Urinary bladder (tissue), 4 donors: ENCODE measurements at places on chromosomes 5 and 9. TPM values are rescaled to one million over a fixed set of nuclear protein-coding genes. Genes with fewer than 3 reads are reported as not detected.

DNA sequence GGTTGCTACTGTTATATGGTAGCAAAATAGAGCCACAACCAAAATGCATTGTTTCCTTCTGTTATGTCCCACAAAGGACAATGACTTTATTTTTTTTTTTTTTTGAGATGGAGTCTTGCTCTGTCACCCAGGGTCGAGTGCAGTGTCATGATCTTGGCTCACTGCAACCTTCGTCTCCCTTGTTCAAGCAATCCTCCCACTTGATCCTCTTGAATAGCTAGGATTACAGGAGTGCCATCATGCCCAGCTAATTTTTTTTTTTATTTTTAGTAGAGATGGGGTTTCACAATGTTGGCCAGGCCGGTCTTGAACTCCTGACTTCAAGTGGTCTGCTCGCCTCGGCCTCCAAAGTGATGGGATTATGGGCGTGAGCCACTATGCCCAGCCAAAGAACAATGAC, 527.7 kb upstream of the SGCD start:
- DNase-seq, result no peak

RHOBTB3 gene
- 24.0 TPM for polyA plus RNA-seq

SPINK7 gene
- polyA plus RNA-seq, result not detected

NUTM2F gene
- polyA plus RNA-seq, result not detected

PAPPA gene
- 4.2 TPM for polyA plus RNA-seq

- DNase-seq, result no peak
Measured at GRCh38 chr5:123044926-123045617, 8.5 kb upstream of the PPIC start.

DNA sequence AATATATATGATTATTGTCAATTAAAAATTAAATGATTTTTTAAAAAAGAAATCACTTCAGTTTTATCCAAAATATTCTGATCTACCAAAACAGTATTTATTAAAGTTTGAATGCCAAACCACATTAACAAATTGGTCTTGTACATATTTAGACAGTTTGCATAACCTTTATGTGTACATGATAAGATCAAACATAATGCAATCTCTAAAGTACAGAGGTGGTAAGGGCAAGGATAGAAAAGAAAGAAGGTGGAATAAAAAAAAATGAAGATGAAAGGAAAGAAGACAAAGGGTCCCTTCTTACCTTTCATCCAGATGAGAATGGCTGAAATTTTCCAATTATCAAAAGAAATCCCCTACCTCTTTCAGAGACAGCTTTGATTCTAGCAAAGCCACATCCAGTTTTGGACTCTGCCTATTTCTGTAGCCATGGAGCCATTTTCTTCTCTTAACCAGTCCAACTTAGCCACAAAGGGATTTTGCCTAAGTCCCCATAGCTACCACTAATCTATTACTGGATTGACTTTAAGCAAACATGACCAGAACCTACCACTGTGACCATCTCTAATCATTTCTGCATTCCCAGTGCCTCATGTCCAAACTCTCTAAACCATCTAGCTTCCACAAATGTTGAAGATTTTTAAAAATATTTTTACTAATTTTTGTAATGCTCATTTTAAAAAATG, 133.3 kb upstream of the TRPM3 start:
- no peak for DNase-seq

- DNase-seq, result peak; percentile 67
Measured at GRCh38 chr5:168317521-168318147, 26.2 kb downstream of the WWC1 start.

DNA sequence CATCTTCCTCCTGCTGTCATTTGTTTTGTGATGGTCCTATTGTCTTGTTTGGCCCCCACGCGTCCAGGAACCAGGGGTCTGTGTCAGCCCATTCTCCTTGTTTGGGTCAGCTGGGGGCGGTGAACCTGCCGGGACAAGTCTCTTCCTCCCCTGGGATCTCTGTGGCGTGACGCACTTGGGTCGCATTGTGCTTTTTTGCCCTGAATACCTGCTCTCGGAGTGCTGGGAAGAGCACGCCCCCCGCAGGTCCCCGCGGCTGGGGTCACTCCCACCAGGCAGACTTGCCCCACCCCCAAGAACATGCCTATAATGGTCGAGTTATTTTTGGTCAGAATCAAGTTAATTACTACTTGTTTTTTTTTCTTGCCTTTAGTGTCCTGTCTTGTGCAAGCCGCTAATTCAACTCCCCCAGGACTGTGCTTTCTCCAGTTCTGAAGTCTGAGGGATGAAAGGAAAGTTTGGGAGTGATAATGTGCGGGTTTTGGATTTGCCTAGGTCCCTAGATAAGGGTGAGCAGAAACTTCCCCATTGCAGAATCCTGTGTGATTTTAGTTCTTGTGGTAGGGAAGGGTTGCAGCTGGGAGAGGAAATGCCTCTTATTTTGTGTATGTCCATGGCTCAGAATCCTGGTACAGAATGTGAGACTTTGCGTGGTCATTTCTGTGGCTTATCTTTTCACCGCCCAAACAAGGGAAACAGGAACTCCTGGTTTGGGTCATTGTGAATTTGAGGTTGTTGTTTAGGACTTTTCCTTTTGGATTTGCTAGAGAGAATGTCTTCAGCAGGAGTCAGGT, 789 bp downstream of the ACER2 start:
- DNase-seq, result no peak
